ENCODE measurements at places on chromosomes 6 and 20. TPM values are rescaled to one million over a fixed set of nuclear protein-coding genes. Genes with fewer than 3 reads are reported as not detected.

OLIG3 gene
- total RNA-seq: not detected

LY6G6C gene
- total RNA-seq: not detected

TRIM15 gene
- total RNA-seq: not detected

UBD gene
- total RNA-seq: 0.25 TPM

PDE7B gene
- total RNA-seq: 4.3 TPM

RAD21L1 gene
- not detected for total RNA-seq

MICB gene
- 0.83 TPM for total RNA-seq

CST7 gene
- total RNA-seq: 1.2 TPM

OR2J1 gene
- total RNA-seq: not detected

SMPDL3A gene
- total RNA-seq: 27.6 TPM

DNA sequence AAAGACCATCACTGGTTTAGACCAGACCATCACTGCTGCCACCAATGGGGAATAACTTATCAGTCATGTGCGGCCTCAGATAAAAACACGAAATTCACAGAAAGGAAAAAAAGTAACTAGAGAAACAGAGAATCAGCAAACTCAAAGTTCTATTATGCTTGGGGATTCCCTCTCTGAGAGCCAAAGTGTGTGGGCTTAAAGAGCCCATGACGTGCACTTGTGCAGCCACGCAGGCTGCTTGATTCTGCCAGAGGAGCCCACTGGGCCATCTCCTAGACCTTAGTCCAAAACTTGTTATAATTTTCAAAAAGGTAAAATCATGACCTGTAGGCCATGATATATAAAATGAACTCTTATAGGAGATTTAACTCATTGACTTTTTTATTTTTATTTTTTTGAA lies 15.2 kb downstream of the RAB44 start:
- no peak overlapping the region for H3K27ac ChIP-seq
- H3K36me3 ChIP-seq: no peaks in the 10 kb centered on the region
- H3K4me3 ChIP-seq: no peak overlapping the region

GRCh38 chr6:132275066-132275970 lies 126.0 kb downstream of the MOXD1 start:
- H3K27me3 ChIP-seq: no peaks in the 10 kb centered on the region
- no peak overlapping the region for H3K27ac ChIP-seq
- H3K4me3 ChIP-seq: no peak overlapping the region

DNA sequence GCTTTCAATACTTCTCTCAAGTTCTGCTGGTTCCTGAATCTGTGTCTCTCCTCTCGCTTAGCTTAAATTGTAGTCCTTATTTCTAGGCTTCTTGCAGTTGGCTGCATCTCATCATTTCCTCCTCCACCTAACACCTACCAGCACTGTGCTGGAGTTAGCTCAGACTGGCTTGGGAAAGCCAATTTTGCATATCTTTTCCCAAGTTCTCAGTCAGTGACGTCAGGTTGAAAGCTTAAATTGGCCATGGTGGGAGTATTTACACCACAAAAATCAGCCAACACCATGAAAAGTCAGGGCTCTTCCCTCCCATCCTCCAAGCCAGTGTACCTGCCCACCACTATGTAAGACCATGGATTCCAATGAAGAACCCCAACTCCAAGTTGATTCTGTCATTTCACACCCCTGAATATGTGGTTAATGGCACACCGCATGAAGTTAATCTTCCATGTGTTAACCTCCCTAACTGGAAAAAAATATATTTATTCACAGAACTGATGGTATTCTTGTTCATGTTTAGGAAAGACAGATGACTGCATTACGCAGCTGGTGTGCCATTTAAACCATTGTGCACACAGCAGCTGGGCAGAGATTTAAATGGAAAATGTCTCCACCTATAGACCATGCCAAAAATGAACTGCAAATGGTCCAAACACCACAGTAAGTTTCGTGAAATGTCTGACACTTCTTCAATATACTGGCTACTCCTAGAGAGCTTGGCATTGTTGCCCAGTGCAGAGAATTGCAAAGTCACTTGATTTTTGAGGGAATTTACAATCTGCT lies 274.1 kb upstream of the MAP3K7 start:
- H3K27me3 ChIP-seq: no peaks in the 10 kb centered on the region
- H3K36me3 ChIP-seq: no peaks in the 10 kb centered on the region
- H3K27ac ChIP-seq: no peak overlapping the region
- no peak overlapping the region for H3K4me3 ChIP-seq

- no peak overlapping the region for H3K4me3 ChIP-seq
- no peaks in the 10 kb centered on the region for H3K27me3 ChIP-seq
- no peak for DNase-seq
Measured at GRCh38 chr6:78611102-78611620, 256.2 kb upstream of the IRAK1BP1 start.

GRCh38 chr6:96755096-96755495 lies 82.2 kb downstream of the GPR63 start:
- H3K4me1 ChIP-seq: no peaks in the 10 kb centered on the region
- H3K27me3 ChIP-seq: no peaks in the 10 kb centered on the region
- no peak overlapping the region for H3K4me3 ChIP-seq

DNA sequence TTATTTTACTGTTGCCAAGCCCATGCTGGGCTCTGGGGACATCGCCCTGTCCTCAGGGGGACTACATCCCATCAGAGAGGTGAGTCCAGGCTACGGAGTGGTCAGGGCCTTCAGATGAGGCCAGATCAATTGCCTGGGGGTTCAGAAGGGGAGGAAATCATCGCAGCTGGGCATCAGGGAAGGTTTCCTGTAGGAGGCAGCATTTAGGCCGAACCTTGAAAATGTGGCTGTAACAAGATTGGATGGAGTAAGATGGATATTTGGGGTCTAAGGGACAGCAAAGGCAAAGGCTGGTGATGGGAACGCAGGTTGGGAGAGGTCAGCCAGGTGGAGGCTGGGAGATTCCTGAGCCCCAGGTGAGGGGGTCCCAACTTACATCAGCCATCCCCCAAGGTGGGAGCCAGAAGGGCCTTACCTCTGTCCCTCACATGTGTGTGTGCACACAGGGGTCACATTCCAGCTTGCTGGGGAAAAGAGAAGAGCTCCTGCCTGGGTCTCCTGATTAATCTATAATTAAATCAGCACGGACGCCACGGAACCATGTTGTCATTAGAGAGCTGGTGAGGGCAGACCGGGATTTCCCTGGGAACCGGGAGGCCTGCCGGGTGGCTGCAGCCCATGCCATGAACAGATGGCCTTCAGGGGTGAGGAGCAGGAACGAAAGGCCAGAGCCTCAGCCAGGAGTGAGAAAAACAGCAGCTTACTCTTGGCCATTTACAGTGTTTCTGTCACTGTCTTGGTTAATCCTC lies 30.5 kb upstream of the DLGAP4 start:
- H3K27me3 ChIP-seq: no peaks in the 10 kb centered on the region
- H3K4me1 ChIP-seq: no peaks in the 10 kb centered on the region
- no peak overlapping the region for H3K4me3 ChIP-seq
- H3K36me3 ChIP-seq: no peaks in the 10 kb centered on the region
- no peak for DNase-seq
- H3K27ac ChIP-seq: no peak overlapping the region

- DNase-seq: no peak
- no peak overlapping the region for H3K4me3 ChIP-seq
- H3K27me3 ChIP-seq: no peaks in the 10 kb centered on the region
- peaks cover 4% of the 10 kb centered on the region for H3K4me1 ChIP-seq
- no peaks in the 10 kb centered on the region for H3K36me3 ChIP-seq
- no peak overlapping the region for H3K27ac ChIP-seq
Measured at GRCh38 chr6:148304976-148305375, 37.7 kb upstream of the SASH1 start.

GRCh38 chr6:44177691-44178423 lies 19.2 kb downstream of the CAPN11 start:
- no peak overlapping the region for H3K4me3 ChIP-seq
- no peaks in the 10 kb centered on the region for H3K27me3 ChIP-seq
- H3K36me3 ChIP-seq: no peaks in the 10 kb centered on the region
- peak; percentile 70 for DNase-seq
- H3K27ac ChIP-seq: peak overlapping the region; percentile 16

DNA sequence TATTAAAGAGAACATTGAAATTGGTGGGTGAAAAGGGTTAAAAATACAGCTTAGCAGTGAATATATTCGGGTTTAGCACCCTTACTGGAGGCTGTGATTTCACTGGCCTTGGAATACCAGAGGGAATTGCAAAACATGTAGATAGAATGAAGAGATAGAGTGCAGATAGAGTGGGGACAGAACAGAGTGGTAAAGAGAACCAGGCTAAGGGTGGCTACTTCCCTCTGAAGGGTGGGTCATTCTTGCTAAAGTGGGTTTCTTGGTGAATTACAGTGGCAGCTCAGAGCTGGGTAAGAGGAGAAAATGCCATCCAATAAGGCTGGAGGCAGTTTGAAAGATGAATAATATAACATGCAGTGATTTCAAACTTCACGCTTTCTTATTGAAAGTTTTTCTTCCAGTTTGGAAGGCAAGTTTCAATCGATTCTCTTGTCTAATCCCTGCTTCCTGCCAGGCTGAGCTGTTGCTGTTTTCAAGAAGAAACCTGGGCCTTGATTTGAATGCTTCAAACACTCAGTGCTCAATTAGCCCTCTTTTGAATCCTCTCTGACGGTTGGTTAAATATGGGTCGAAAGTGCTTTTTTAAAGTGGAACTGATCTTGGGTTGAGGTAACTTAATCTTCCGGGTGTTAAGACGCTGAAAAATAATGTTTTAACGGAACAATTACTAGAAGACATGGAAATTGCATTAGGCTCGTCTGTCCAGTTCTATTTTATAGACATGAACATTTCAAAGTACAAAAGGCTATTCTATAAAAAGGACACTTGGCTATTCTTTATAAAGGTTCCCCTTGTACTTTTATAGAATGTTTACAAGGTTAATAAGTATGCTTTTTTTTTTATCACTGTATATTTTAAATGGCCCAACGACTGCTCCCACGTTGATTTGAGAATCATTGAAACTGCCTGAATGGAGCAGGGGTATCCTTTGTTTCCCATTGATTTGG lies 203.3 kb downstream of the BCAS1 start:
- H3K27ac ChIP-seq: peak overlapping the region; percentile 4
- DNase-seq: no peak
- no peaks in the 10 kb centered on the region for H3K36me3 ChIP-seq
- H3K27me3 ChIP-seq: no peaks in the 10 kb centered on the region
- H3K4me1 ChIP-seq: peaks cover 8% of the 10 kb centered on the region

- H3K4me3 ChIP-seq: no peak overlapping the region
- no peaks in the 10 kb centered on the region for H3K27me3 ChIP-seq
- H3K36me3 ChIP-seq: no peaks in the 10 kb centered on the region
- no peak for DNase-seq
- no peaks in the 10 kb centered on the region for H3K4me1 ChIP-seq
- H3K27ac ChIP-seq: no peak overlapping the region
Measured at GRCh38 chr20:1868856-1869255, 26.4 kb upstream of the SIRPA start.

DNA sequence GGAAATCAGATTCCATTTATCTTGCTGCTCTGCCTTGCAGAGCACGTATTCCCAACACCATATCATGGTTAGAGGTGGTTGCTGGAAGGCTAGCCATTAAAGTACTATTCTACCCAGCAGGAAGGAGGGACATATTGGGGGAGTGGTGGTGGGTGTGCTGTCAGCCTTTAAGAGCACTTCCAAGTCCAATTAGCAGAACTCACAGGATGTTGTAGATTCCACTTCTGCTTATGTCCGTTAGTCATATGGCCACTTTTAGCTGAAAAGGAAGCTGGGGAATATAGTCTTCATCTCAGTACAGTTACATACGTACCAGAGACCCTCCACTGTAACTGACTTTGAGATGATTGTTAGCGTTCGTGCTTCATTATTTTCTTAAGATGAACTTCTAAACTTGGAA lies 94.4 kb downstream of the SAMD3 start:
- H3K36me3 ChIP-seq: no peaks in the 10 kb centered on the region
- no peak overlapping the region for H3K4me3 ChIP-seq
- no peak for DNase-seq
- no peaks in the 10 kb centered on the region for H3K4me1 ChIP-seq
- H3K27me3 ChIP-seq: no peaks in the 10 kb centered on the region

DNA sequence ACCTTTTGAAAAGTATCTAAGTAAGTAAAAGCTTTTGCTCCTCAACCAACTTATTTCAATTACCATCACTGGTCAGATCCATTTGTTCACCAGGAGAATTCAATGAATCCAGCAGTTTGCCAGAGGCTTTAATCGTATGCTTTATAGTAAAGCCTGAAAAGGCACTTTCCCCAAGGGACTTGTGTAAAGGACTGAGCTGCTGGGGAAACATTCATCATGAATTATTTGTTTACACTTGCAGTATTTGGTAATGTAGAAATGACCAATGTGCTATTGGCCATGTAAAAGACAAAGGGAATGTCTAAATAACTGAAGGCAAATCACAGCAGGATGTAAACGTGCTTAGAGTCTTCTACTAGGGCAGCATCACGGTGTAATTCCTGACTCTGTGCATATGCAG lies 471.4 kb downstream of the ADGRB3 start:
- no peaks in the 10 kb centered on the region for H3K27me3 ChIP-seq
- no peaks in the 10 kb centered on the region for H3K36me3 ChIP-seq
- no peak overlapping the region for H3K4me3 ChIP-seq
- no peak for DNase-seq
- no peaks in the 10 kb centered on the region for H3K4me1 ChIP-seq

DNA sequence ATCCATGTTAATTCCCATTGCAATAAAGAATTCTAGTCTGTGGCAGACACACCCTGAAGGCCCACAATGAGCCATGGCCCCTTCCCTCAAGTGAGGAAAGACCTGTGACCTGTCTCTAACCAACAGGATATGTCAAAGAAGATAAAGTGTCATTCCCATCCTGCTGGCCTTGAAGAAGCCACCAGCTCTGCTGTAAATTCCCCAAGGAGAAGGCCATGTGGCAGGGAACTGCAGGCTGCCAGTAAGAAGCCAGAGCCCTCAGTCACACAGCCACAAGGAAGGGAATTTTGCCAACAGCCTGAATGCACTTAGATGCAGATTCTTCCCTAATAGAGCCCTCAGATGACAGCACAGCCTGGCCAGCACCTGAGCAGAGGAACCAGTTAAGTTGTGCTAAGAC lies 24.8 kb downstream of the VIP start:
- H3K36me3 ChIP-seq: no peaks in the 10 kb centered on the region
- DNase-seq: no peak
- no peak overlapping the region for H3K4me3 ChIP-seq

GRCh38 chr6:69398311-69398710 lies 398.5 kb downstream of the LMBRD1 start:
- H3K27ac ChIP-seq: no peak overlapping the region
- H3K4me1 ChIP-seq: no peaks in the 10 kb centered on the region
- H3K36me3 ChIP-seq: no peaks in the 10 kb centered on the region
- no peaks in the 10 kb centered on the region for H3K27me3 ChIP-seq
- DNase-seq: no peak
- no peak overlapping the region for H3K4me3 ChIP-seq

- H3K27ac ChIP-seq: no peak overlapping the region
- H3K36me3 ChIP-seq: no peaks in the 10 kb centered on the region
- no peak overlapping the region for H3K4me3 ChIP-seq
- H3K4me1 ChIP-seq: peaks cover 21% of the 10 kb centered on the region
- H3K27me3 ChIP-seq: no peaks in the 10 kb centered on the region
Measured at GRCh38 chr6:4844108-4844507, 67.9 kb downstream of the CDYL start.

Measured in psoas muscle (tissue), 8 donors.